Caco-2 (cell line): ENCODE measurements at places on chromosomes 11 and 22. TPM values are rescaled to one million over a fixed set of nuclear protein-coding genes. Genes with fewer than 3 reads are reported as not detected.

DNA sequence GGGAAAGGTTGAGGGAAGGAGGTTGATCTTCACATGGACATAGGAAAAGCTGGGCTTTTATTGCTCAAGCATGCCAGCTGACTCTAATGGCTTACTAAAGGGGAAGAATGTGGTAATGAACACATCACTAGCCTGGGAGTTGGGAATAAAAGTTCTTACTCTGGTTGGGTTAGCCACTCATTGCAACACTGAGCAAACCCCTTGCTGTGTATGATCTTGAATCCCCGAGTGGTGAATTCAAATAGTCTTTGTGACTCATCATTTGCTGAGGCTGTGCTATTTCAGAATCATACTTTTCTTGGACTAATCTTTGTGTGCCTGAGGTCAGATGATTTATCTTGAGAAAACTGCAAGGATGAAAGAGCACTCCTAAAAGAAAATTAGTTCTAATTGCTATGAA lies 304.1 kb upstream of the ANO5 start:
- no peak for DNase-seq

YAP1 gene
- total RNA-seq: 207 and 227 TPM in 2 replicates

GRCh38 chr11:100525635-100526034 lies 161.5 kb upstream of the ARHGAP42 start:
- DNase-seq: no peak

CLMP gene
- total RNA-seq: 44.0 and 58.9 TPM in 2 replicates

DNA sequence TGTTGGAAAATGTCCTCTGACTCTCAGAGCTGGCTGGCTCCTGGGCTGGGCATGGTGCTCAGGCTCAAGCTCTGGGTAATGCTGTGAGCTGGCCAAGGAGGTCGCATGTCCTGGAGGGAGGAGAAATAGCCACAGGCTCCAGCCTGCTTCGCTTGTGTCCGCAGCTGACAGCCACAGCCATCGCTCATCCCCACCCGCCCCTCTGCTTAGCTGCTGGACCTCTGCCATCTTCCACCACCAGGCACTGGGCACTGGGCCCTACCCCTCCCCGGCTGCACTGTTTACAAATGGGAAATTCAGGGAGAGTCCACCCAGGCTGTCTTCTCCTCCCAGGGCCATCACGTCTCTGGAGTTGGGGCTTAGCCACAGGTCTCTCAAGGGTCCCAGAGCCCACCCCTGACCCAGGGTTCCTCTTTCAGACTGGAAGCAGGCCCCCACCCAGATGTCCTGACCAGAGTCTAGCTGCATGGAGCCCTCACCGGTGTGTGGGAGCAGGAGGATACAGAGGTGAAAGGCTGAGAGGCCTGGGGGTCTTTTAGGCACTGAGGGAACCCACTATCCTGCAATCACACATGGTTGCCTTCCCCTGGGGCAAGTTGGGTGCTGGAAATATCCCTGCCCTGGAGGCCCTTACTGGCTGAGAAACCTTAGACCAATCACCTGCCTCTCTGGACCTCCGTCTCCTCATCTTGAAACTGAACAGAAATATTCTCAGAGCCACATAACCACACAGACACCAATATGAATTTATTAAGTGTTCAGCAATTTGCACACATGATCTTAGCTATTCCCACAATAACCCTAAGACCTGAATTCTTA lies 62.7 kb downstream of the CD82 start:
- no peak for DNase-seq

PATE2 gene
- not detected in 2 replicates for total RNA-seq

YPEL4 gene
- total RNA-seq: 0.32 TPM in 1 of 2 replicates, not detected in the other

- DNase-seq: no peak
These were observed 661 bp downstream of the ADAMTS8 start for GRCh38 chr11:130427581-130428315.

GRCh38 chr11:57805780-57806179 lies 44.2 kb downstream of the CTNND1 start:
- DNase-seq: no peak
